NCI-H187 (cell line): ENCODE measurements at places on chromosomes 13 and 19.
A peak's percentile ranks its signal among the peaks of the same experiment; 100 is the strongest.

GRCh38 chr13:43405457-43405856 is 381.3 kb downstream of the ENOX1 start:
- DNase-seq = no peak

GRCh38 chr19:16715611-16716010 is 4.0 kb upstream of the NWD1 start:
- DNase-seq = no peak

- DNase-seq = peak; percentile 91
These were observed at the start of gene SLC25A30 for GRCh38 chr13:45417790-45418534. Gene SLC25A30 (minus strand): TSS chr13:45418373. CDS start chr13:45411425, 6,948 bp downstream.

GRCh38 chr13:105165449-105166125 is 1369.9 kb downstream of the EFNB2 start:
- no peak for DNase-seq

DNA sequence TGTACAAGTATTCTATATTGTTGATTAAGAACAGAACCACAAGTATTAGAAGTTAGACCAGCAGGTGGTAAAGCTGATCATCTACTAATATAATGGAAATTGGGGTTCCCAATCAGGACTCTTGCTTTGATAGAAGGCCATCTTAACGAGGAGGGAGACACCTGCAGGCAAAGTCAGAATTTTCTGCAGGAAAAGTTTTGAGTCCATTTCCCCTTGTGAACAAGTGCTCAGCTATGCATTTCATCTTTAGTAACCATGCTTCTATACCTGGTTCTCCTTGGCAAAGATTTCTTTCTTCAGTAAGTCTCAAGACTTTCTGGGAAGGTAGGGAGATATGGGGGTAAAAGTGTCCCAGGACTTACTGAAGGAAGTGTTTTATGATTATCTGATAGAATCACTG is 36.1 kb upstream of the USPL1 start:
- no peak for DNase-seq

- DNase-seq = no peak
These were observed 24.9 kb upstream of the WDR18 start for GRCh38 chr19:958967-959855.

- no peak for DNase-seq
These were observed 1236.8 kb upstream of the SPRY2 start for GRCh38 chr13:81577601-81578195.
